Left lobe of liver (tissue), 2 donors: ENCODE measurements at places on chromosomes 5 and 9. TPM values are rescaled to one million over a fixed set of nuclear protein-coding genes. Genes with fewer than 3 reads are reported as not detected.

The DAB2IP gene
- 27.3 TPM for total RNA-seq

The CATSPER3 gene
- 0.86 TPM for total RNA-seq

The NUDT2 gene
- 8.7 TPM for total RNA-seq

The HINT1 gene
- 178 TPM for total RNA-seq

The ATP10B gene
- total RNA-seq = 0.10 TPM

The PTPRD gene
- total RNA-seq = 29.4 TPM

The CCDC192 gene
- not detected for total RNA-seq

The PGM5 gene
- total RNA-seq = 2.9 TPM

DNA sequence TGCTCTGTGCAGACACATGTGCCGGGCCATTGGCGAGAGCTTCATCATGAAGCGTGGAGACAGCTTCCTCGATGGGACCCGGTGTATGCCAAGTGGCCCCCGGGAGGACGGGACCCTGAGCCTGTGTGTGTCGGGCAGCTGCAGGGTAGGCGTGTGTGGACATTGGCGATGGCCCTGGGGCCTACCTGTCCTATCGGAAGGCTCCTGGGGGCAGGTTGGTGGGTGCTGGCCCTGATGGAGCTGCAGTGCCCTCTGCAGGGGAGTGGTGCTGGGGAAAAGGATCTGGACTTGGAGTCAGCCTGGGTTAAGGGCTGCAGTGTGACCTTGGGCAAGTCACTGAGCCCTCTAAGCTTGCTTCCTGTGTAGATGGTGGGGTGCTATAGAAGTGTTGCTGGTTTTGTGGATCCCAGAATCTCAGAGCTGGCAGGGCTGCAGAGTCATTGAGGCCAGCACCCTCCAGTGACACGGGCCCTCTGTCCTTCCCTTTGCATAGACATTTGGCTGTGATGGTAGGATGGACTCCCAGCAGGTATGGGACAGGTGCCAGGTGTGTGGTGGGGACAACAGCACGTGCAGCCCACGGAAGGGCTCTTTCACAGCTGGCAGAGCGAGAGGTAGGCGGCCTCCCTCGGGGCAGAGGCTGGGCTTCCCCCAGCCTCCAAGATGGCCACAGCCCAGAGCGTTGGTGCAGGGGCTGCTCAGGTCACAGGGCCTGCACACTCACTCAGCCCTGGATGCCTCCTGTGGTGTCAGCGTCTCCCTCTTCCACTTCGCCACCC is 15.8 kb downstream of the ADAMTS13 start:
- no peak for DNase-seq

DNA sequence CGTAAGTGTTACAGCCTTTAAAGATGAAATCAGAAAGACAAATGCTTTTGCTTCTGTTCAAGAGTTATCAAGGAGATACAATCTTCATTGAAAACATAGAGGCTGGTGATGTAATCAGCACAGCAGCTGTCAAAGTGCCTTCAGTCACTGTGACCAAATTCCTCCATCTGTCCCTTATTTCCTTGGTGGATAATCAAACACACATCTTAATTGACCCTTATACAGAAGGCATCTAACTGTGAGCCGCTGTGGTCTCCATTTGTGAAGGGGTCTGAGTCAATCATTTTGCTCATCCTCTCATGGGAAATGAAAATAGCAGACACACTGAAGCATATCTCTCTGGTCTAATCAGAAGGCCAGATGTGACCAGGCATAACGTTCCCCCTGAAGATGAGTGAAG is 130.1 kb upstream of the TLR4 start:
- DNase-seq = no peak

GRCh38 chr5:2357309-2357708 is 394.2 kb downstream of the IRX2 start:
- no peak for DNase-seq

DNA sequence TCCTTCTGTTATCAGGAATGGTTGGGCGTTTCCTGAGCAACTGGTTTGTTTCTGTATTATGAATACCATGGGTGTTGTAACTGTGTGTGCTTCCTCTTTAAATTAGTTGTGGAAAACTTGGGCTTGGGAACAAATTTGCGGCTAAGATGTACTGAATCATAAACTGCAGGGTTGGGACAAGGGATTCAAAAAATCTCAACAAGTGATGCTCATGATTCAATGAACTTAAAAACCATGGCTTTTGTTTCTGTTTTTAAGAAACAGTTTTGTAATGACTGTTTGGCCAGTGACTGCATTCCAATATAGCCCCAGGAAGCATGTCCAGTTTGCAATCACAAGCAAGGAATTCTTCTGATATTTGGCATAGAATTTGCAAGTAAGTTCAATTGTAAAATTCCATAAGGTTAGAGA is 657.5 kb upstream of the WWC1 start:
- DNase-seq = no peak

DNA sequence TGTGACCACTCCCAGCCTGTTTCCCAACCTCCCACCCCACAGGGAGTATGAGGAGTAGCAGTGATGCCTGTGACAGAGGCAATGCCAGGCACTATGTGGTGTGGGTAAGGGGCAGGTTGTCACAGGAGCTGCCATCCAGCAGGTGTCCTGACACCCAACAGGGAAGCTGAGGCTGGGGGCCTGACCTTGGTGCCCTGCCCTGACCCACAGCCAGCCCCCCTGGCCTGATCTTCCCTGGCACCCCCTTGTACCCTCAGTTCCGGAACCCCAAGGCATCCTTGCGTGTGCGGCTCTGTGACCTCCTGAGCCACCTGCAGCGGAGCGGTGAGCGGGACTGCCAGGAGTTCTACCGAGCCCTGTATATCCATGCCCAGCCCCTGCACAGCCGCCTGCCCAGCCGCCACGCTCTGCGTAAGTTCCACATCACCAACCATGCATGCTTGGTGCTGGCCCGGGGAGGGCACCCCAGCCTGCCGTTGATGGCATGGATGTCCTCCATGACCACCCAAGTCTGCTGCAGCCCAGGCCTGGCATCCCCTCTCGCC is 14.4 kb downstream of the CARD19 start:
- DNase-seq = peak; percentile 45

DNA sequence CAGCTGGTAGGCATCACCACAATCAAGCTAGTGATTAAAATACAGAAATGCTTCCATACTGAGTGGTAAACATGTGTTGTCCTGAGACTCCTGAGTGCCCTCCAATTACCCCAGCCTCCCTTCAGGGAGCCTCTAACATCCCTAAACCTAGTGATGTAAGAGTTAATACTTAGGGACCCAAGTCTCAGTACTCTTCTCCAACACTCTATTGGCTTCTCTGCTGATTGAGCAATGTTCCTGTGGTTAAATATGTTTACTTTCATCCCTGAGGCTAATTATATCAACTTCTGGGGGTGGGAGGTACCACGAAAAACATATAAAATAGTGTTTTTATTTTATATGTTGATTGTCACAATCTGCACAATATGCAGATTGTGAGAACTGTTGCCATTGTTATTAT is 5.0 kb downstream of the GRXCR2 start:
- no peak for DNase-seq

GRCh38 chr5:59893429-59894227 is at the start of gene PDE4D:
PDE4D (minus strand) TSS chr5:59893726.
- peak; percentile 44 for DNase-seq

GRCh38 chr5:42168091-42168670 is 243.1 kb downstream of the FBXO4 start:
- DNase-seq = no peak

- DNase-seq = no peak
Measured at GRCh38 chr9:107131108-107131799, 151.8 kb upstream of the RAD23B start.

DNA sequence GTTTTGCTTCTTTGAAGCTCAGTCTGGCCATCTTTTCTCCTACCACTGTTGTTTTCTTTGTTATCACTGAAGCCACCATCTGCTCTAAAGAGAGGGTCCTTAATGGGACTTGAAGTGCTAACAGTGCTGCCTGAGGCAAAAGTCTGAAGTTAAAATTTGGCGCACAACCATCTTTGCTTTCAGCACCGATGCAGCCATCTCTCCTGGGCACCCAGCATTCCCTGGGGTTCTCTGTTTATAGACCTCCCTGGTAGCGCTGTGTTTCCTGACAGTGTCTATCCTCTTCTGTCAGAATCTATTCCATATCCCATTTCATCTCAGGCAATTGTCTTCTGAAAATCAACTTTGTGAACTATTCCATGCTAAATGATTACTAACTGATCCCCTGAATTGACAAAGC is 491.5 kb upstream of the MPDZ start:
- no peak for DNase-seq

DNA sequence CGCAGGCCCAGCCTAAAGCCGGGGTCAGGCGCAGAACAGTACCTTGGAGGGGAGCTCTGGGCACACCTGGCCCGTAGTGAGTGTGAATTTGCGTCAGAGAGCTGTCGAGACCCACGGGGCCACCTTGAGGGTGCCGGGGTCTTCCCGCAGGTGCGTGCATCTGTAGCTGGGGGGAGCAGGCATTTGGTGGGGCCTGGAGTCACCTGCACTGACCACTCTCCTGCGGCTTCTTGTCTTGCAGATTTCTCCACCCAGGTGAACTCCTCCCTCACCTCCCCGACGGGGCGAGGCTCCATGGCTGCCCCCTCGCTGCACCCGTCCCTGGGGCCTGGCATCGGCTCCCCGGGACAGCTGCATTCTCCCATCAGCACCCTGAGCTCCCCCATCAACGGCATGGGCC is 75.1 kb downstream of the RXRA start:
- no peak for DNase-seq

DNA sequence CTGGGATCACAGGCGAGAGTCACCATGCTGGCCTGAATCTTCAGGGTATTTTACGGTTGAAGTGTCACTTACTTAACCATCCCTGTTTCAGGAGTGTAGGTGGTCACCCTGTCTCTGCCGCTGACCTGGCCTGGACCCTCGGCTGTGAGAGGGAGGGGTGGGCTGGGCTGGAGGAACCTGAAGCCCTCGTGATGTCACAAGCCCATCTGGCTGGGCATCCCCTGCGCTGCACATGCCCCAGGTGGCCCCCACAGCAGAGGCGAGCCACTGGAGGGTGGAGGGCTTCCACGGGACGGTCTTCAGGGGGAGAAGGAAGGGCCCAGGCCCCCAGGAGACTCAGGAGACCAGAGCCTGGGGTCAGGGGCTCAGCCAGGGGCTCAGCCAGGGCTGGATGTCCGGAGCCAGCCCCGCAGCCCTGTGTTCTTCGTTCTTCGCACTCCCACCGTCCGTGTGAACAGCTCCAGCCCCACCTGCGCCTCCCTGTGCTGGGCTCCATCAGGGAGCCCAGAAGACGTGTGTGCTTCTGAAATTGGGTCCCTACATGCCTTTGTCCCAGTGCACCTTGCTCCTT is 7.6 kb upstream of the AHRR start:
- DNase-seq = no peak

- peak; percentile 58 for DNase-seq
Measured at GRCh38 chr5:116303340-116303739, 218.5 kb downstream of the COMMD10 start.

- DNase-seq = no peak
Measured at GRCh38 chr5:104573949-104574709, 1011.5 kb upstream of the NUDT12 start.

- no peak for DNase-seq
Measured at GRCh38 chr5:126355940-126356339, 67.3 kb upstream of the GRAMD2B start.

DNA sequence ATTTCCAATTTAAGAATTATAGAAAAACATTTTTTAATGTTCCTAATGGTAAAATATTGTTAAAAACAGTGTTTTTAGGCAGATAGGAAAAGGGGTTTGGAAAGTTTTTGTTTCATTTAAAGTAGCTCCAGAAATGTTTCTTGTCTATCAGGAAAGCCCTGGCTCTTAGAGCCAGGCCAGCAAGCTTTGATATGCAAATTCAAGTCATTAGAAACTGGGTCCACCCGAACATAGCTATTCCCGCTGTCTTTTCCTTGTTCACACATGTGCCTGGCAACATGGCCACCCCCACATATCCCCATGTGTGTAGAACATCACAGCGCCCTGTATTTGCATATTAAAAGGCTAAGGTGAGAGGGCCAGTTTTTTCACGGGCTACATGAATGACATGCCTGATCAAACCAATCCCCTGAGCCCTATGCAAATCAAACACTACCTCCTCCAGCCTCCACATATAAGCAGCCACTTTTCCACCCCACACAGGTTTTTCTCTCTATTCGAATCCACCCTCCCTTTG is 925.3 kb upstream of the CDH10 start:
- DNase-seq = no peak

DNA sequence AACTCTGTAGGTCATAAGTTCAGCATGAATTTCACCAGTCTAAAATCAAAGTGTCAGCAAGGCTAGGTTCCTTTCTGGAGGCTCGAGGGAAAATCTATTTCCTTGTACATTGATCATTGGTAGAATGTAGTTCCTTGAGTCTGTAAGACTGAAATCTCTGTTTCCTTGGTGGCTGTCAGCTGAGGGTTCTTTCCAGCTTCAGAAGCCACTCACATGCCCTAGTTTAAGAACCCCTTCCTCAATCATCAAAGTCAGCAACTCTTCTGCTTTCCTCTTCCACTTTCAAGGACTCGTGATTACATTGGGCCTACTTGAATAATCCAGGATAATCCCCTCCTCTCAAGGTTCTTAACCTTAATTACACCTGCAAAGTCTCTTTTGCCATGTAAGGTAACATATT is 4.9 kb upstream of the SCAMP1 start:
- DNase-seq = no peak

GRCh38 chr5:103942587-103943186 is 380.1 kb upstream of the NUDT12 start:
- no peak for DNase-seq

- DNase-seq = no peak
Measured at GRCh38 chr5:169165052-169165451, 135.9 kb downstream of the SLIT3 start.

GRCh38 chr9:64773491-64773931 is 511.5 kb downstream of the FOXD4L5 start:
- no peak for DNase-seq

- no peak for DNase-seq
Measured at GRCh38 chr5:9903801-9904200, 273.6 kb upstream of the TAS2R1 start.

DNA sequence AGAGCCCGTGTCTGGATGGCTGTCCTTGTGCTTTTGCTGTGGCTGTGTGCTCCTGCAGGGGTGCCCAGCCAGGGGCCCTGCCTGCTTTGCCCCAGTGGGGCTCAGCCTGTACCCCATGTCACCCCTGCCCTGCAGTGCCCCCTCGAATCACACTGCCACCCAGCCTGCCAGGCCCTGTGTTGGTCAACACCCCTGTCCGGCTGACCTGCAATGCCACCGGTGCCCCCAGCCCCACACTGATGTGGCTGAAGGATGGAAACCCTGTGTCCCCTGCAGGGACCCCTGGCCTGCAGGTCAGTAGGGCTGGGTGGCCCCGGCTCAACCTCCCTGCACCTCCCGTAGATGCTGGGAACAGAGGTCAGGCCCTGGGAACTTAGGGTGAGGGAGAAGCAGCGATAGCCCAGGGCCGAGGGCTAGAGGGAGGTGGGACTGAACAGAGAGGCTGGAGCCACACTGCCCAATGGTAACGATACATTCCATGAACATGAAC is 82.8 kb upstream of the ASS1 start:
- no peak for DNase-seq
